Urinary bladder (tissue), 4 donors: ENCODE measurements at places on chromosomes 5 and 9. TPM values are rescaled to one million over a fixed set of nuclear protein-coding genes. Genes with fewer than 3 reads are reported as not detected.

The LIFR gene
- total RNA-seq = 190 TPM

The MOB3B gene
- 8.0 TPM for total RNA-seq

The F12 gene
- not detected for total RNA-seq

The TXNDC8 gene
- total RNA-seq = not detected

The SLC34A1 gene
- total RNA-seq = not detected
